ENCODE measurements at places on chromosomes 2 and 18.

GRCh38 chr18:22324191-22325131, 93.3 kb downstream of the CTAGE1 start:
- no peak for DNase-seq

DNA sequence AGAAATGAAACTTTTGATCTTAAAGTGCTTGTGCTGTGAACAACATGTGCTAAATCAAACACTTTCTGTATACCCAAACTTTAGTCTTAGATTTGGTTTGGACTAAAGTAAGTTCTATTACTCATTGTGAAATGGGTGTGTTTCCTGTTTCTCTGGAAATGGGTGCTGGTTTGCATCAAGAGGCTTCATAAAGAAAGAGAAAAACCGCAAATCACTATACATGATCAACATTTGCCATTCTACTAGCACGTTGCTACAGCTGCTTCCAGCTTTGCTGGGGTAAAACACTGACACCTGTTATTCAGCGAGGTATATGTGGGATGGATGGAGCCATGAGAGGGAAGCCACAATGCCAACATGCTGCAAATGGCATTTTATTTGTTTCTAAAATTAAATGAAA, 547.0 kb upstream of the ACVR2A start:
- peak; percentile 70 for DNase-seq

DNA sequence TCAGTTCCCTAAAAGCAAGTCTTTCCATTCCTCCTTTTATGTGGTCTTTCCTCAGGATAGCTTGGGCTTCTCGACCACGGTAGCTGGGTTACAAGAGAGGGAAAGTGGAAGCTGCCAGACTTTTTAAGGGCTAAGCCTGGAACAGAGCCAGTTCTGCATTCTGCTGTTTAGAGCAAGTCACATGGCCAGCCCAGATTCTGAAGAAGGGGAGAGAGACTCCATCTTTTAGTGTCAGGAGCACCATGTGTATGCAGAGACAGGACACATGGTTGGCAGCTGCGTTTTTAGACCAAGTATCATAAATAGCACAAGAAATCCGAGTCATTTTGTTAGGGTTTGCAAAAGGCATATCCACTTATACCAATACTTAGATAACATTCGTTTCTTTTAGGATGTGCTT, 4.7 kb downstream of the HMSD start:
- no peak for DNase-seq

DNA sequence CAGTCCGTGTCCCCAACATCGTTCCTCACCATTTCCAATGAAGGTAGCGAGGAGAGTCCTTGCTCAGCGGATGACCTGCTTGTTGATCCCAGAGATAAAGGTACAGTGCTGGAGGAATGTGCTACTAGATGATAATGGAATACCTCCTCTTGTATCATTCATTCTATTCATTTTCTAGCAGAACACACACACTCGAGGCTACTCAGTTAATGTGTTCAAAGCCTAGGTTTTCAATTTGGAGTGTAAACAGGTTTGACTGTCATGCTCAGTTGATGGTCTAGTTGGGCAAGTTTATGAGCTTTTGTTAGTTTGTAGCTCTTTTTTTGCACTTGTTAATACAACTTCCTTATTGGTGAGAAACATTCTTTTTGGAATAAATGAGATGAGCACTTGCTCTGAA, 114.2 kb downstream of the ICA1L start:
- no peak for DNase-seq

- DNase-seq, result no peak
Measured at GRCh38 chr2:84855731-84856130, 25.2 kb downstream of the TRABD2A start.

- DNase-seq, result no peak
Measured at GRCh38 chr2:145587922-145588321, 1068.0 kb upstream of the ZEB2 start.

- DNase-seq, result peak; percentile 79
Measured at GRCh38 chr18:10953672-10954071, 195.7 kb downstream of the PIEZO2 start.

DNA sequence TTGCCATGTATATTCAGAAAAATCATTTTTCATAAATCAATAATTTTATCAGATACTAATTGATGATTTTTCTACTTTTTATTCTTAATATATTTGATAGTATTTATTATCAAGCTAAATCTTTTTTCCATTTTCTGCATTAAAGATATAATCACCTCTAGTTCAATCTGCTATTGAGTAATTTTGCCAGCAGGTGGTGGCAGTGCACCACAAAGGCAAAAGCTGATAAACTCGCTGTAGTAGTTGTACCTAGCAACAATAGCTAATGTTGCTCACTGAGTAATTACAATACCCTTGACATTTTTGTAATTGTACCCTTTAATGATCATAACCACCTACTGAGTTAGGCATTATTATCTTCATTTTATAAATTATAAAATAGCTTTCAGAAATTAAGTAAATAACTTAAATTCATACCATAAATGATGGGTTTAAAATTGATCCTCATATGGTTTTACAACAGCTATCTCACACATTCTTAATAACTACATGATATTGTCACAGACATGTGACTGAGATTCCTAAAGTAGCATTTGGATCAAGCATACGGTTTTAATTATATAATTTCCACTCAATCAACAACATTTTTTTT, 52.0 kb upstream of the CALCRL start:
- DNase-seq, result no peak

DNA sequence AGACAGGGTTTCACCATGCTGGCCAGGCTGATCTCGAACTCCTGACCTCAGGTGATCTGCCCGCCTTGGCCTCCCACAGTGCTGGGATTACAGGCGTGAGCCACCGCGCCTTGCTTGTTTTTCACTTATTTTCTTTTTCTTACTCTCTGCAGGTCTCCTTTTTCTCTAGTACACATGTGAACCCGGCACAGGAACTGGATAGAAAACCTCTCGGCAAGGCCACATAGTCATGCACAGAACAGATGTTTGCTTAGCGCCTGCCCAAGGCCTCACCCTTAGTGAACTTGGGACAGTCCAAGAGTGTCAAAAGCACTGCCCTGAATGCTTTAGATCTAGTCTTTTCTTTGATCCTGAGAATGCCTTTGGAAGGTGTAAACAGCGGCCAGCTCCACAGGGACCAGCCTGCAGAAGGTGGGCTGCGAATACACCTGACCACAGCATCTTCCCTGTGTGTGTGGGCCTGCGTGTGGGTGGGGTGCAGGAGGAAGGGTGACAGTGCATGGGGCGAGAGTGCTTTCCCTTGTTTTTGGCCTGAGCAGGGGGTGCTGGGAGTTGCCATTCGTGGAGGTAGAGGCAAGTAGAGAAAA, 27.0 kb downstream of the IMPA2 start:
- no peak for DNase-seq

GRCh38 chr2:25489631-25490030, 147.9 kb upstream of the DNMT3A start:
- DNase-seq, result no peak

DNA sequence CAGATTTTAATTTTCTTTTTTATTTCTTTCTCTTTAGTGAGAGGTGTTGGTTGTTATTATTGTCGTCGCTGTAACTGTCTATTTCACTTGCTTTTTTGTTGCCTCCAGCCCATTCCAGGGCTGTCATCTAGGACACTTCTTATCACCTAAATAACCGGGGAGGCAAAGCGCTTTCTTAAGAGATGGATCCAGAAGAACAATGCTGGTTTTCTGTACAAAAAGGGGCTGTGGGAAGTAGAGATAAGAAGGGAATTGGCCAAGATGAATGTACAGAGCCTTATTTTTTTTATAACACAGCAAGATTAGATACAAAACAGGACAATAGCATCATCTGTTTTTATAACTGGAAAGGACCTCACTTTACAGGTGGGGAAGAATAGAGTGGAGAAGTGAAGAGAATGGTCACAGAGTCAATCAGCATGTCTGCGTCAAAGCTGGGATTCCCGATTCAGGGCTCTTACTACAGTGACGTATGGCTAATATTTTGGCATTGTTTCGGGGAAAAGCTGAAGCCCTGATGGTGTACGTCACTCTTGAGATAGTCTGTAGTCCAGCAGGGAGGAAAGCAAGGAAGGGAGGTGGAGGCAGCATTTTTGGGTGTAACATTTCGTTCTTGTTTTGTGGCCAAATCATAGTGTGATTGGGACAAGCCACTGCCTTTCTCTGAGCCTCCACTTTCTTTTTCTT, 23.2 kb downstream of the IL1B start:
- DNase-seq, result no peak

DNA sequence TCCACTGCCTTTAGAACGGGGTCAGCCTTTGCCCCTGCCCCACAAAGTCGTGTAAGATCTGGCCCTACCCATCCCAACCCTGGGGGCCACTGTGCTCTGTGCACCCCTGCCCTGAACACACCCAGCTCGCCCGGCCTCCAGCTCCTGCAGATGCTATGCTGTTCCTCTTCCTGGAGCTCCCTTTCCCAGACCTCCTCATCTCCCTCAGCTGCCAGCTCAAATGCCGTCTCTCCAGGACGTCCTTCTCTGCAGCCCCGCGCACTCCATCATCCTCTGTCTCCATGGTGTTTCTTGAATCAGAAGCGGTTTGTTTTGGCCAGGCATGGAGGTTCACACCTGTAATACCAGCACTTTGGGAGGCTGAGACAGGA, 94.1 kb downstream of the SH3BP4 start:
- no peak for DNase-seq

DNA sequence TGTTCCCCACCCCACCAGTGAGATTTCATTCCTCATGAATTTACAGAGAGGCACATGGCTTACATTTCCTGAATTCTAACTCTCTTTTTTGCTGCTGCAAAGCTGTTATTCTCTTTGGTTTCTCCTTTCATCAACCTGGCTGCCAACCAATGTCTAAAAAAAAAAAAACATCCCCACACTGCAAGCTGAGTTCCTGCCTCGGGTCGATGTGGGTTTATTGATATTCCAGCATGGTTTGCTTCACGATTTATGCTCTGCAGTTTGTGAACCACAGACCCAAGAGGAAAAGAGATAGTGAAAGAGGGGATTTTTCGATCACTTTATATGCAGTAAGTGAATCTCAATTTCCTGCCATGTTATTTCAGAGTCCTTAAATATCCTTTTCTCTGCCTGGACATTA, 363.6 kb downstream of the LPIN1 start:
- no peak for DNase-seq

- no peak for DNase-seq
Measured at GRCh38 chr2:41926614-41927580, 120.9 kb upstream of the PKDCC start.

Measured in GM06990 (cell line).